Stimulated activated CD8-positive, alpha-beta memory T cell treated with anti-CD3 and anti-CD28 coated beads, Interleukin-4, amount 100 ng/mL, for 4 hours (primary cell): ENCODE measurements at places on chromosomes 5 and 9.

- no peak for DNase-seq
Measured at GRCh38 chr9:98641695-98642094, 67.0 kb downstream of the GABBR2 start.

DNA sequence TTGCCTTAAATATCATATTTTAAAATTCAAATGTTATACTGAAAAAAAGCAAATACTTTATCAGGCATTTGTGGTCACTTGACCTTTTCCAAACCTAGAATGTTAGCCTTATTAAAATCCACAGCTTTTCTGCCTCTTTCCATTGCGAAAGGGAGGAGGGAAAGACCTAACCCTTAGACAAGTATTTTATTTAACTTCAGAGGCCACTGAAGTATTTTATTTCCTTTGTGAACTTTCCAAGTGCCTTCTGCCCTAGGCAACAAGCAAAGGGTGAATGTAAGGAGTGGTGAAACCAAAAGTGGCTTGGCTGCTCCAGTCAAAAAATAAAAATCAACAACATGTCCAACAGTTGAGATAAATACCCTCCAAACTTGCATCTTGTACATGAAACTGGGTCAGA is 376.1 kb downstream of the EFNA5 start:
- no peak for DNase-seq

- DNase-seq = no peak
Measured at GRCh38 chr9:124180557-124180956, 77.2 kb upstream of the NEK6 start.

DNA sequence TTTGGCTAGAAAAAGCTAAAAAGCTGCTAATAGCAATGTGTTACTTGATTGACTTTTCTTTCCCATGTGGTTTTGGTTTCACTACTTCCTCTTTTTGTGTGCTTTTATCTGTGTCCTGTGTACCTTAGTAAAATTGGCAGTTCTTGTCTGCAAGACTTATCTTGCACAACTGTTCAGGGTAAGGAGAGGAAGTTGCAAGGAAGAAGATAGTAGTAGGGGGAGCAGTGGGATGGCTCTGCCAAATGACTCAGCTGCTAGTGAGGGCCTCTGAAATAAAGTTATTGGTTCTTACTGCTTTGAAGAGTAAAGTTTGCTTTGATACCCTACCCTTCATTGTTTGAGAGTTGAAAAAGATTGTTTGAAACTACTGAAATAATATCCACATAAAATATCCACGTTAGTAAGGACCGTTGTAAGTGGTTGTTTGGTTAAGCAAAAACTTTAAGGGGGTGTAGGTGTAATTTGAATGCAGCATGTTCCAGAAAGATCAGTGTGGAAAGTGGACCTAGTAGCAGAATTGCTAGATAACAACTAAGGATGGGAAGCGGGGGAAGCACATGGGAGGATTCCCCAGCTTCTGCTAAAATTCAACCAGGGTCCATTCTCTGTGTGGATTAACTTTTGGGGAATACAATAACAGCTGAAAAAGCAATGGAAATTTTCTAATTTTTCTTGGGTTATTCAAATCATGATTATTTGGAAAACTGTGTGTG is 123.5 kb downstream of the SCAMP1 start:
- DNase-seq = no peak

DNA sequence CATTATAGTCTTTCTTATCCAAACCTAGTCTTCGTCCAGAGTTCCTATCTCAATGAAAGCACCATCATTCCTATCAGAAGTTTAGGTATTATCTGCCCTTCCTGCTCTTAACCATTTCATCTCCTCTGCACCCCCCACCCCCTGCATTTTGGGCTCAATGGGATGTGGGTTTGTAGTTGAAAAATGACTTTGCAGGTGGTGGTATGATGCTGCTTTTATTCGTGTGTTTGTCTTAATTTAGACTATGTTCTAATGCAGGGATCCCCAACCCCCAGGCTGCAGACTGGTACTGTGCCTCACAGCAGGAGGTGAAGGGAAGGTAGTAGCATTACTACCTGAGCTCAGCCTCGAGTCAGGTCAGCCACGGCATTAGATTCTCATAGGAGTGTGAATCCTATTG is 49.4 kb upstream of the ZNF608 start:
- no peak for DNase-seq

DNA sequence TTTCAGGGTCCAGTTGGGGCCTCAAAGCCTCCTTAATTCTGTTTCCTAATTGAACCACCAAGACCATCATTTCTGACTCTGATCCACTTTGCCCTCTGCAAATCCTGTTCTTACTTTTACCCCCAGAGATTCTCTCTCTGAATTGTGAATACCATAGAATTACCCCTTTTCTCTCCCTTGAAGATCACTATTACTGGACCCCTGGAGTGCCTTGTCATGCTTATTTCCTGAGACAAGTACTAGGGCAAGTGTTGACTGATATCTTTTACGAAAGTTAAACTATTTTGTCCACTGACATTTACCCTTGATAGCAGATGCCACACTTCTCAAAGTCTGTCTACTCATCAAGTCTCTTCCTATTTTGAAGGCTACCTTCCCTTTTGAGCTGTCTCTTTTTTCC is 246.9 kb upstream of the PTGER4 start:
- no peak for DNase-seq
